ENCODE measurements at places on chromosomes 4 and X.

- no peak for DNase-seq
Observed at GRCh38 chrX:33330798-33331197, 119.4 kb upstream of the DMD start.

DNA sequence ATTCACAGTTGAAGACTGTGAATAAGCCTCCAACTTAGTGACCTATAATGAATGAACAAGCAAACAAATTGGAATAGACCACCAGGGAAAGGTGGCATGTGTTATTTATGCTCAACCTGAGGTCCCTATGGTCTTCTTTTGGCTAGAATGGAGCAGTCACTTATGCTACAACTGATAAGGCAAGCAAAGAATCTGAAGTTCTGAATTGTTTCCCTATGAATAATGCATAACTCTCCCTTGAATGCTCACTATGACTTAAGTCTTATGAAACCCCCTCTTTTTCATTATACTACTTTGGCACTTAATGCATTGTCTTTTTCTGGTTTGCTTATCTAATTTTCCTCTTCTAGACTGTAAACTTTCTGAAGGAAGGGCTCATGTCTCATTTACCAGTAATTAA, 2.6 kb downstream of the GIMD1 start:
- DNase-seq = no peak

DNA sequence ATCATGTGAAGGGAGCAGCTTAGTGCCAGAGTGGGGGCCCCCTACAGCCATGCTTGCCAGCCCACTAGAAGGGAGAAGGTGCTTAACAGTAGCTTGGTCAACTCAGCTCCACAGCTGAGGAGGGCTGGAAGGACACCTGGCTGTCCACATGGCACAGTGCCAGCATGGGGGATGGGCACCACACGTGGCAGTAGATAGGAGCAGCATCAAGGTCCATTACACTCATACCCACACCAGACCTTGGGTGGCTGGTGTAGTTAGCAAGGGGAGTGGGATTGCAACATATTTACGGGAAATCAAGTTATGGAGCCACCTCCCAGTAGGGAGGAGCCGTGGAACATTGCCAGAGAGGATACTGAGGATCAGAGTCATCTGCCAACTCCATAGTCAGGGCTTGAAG, 37.9 kb upstream of the SLC4A4 start:
- no peak for DNase-seq

GRCh38 chr4:71604785-71605184, 179.1 kb downstream of the GC start:
- DNase-seq = no peak

- DNase-seq = no peak
Observed at GRCh38 chr4:184787766-184788503, 37.8 kb downstream of the ACSL1 start.

GRCh38 chrX:133523081-133523487, 107.8 kb upstream of the GPC4 start:
- DNase-seq = no peak

- no peak for DNase-seq
Observed at GRCh38 chr4:186404562-186405134, 138.7 kb downstream of the F11 start.

DNA sequence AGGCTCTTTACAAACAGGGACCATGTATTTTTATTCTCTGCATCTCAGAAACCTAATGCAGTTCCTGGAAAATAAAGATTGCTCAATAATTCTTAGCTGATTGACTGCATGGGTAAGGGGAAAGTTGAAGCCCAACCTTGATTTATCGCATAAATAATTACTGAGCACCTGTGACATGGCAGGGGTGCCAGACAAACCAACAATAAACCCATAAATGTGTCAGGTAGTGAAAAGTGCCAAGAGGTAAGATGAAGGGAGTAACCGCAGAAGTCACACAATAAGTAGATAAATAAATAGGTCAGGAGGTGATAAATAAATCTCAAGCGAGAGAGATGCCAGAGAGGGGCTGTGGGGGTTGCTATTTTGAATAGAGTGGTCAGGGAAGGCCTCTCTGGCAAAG, 20.1 kb upstream of the AP1S2 start:
- no peak for DNase-seq

GRCh38 chrX:109351557-109351956, 130.3 kb downstream of the GUCY2F start:
- no peak for DNase-seq

- DNase-seq = no peak
Observed at GRCh38 chrX:71927040-71927439, 16.4 kb downstream of the NHSL2 start.

DNA sequence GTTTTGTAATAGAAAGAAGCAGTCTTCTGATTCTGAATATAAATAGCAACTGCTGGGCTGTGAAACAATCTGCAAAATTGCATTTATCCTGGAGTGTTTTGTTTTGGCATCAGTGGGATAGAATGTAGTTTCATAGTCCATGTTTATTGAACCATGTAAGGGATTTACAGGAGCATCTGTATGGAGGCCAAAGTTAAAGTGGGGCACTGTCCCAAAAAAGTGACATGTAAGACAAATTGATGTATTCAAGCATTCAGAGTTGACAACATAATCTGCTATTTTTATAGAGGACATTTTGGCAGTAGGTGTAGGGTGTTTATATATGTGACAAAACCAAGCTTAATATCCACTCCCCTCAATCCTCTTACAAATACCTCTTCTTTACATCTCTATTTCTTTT, 200.5 kb upstream of the ANK2 start:
- no peak for DNase-seq

DNA sequence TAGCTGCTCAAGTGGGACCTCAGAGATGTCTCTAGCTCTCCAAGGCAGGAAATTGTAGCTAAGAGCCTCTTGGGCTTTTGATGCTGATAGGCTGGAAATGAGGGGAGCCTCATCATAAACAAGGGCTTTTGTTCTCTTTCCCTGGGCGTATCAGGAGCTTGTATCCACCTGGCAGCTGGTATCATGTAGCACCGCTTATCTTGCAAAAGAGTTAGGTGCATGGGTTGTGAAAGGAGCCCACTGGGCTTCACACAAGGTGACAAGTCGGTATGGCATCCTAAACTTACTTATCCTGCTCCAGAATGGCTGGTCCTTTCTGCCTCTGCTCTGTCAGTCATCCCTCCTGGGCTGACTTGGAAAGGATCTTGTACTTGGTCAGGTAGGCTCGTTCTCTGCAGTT, 565.8 kb downstream of the GRXCR1 start:
- DNase-seq = no peak

- no peak for DNase-seq
Observed at GRCh38 chrX:56107320-56107719, 124.8 kb upstream of the KLF8 start.

DNA sequence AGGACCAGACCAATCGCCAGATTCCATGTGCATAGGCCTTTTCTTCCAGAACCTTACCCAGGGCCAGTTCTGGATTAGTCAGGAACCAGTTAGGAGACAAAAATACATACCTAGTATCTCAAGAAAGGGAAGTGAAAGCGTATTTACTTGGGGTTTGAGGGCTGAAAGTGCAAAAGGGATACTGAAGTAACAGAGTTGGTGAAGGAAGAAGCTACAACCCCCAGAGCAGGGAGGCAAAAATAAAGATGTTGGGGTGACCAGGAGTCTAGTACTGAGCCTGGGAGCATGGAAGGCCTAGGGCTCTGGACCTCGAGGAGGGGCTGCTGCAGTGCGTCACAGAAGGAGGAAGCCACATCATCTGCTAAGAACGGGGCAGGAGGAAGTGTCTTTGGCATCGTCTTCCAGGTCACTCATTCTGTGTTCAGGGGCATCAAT, 38.3 kb downstream of the TKTL1 start:
- DNase-seq = no peak

GRCh38 chr4:108155373-108155772, 13.4 kb downstream of the LEF1 start:
- DNase-seq = no peak

- no peak for DNase-seq
Observed at GRCh38 chr4:185190306-185190856, 13.4 kb downstream of the CFAP97 start.

GRCh38 chr4:23015821-23016220, 323.1 kb downstream of the GBA3 start:
- no peak for DNase-seq

DNA sequence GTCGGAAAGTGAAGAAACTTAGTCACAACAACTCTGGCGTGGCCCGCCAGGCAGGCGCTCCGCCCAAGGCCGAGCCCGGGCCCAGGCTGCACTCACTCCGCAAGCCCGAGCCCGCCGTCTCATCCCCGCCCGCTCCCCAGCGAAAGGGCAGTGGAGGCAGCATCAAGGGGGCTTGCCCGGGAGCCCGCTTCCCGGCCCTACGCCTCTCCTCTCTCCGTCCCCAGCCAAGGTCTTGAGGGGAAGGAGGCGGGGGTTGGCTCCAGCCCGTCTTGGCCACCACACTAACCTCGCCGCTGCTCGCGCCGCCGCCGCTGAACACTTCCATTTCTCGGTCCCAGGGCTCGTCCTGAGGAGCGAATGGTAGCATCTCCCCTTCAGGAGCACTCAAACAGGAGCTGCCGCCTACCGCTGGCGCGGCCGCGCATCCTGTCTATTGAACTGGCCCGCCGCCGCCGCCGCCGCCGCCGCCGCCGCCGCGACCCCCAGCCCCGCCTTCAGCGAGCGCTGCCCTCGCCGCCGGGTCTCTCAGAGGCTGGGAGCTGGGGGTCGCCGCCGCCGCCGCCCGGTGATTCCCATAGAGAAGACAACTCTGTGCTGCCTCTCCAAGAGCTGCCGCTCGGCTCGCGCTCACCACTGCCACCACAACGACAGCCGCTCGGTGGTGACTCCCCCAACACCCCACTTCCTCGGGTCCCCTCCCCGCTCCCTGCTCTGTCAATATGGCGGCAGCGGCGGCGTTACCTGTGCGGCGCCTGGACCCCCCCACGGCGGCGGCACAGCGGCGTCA, at the start of gene RPS6KA6:
Gene RPS6KA6 (minus strand): TSS at position 667 of the 787 bp plus-strand sequence. CDS start 300 bp downstream, at position 367.
- no peak for DNase-seq

DNA sequence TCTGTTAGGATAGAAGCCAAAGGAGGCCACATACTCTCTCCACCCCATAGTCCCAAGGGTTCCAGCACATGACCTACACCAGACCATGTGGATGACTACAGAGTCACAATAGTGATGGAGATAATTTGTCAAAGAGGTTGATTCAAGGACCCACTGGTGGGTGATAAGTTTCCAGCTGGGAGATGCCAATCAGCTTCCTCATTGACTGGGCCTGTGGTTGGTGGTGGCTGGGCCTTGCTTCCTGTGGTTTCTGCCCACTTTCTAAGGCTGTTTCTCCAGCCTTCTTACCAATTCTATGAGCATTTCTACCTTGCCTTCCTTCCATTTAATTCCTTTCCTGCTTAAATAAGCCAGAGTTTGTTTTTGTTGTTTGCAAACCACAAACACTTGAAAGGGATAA, 95.5 kb upstream of the CPEB2 start:
- DNase-seq = no peak

GRCh38 chrX:68146054-68146453, 287.2 kb downstream of the OPHN1 start:
- no peak for DNase-seq

DNA sequence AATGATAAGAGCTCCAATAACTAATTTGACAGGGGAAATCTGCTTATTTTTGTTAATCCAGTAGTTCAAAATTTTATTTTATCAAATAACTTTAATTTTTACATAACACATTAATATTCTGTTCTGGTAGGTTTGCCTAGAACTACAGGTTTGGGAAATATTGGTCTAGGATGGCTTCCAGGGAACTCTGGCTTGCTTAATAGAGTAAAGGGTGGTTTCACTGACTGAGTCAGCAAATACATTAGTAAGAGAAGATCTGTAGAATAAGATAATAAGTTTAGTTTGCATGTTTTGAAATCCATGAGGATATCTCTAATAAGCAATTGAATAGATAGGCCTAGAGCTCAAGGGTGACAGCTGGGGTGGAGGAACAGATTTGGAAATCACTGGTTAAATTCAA, 500.7 kb downstream of the ZNF674 start:
- DNase-seq = no peak

GRCh38 chrX:20431486-20431885, 164.8 kb upstream of the RPS6KA3 start:
- no peak for DNase-seq

DNA sequence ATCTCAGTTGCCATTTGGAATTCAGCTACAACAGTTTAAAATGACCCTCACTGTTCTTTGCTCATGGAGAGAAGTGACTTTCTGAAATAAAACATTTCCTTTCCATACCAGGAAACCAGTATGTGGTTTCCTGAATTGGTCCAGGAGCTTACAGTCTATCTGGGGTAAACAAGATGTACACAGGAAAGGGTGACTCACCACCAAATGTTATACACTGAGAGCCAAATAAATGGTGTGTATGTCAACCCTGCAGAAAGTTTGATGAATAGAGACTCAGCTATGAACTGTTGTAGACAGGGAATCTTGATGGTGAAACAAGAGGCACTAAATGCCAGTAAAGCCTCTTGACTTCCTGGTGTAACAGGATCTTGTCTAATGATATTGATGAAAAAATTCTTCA, 100.4 kb downstream of the HS6ST2 start:
- DNase-seq = no peak

- no peak for DNase-seq
Observed at GRCh38 chr4:53186714-53187358, 179.0 kb downstream of the SCFD2 start.

DNA sequence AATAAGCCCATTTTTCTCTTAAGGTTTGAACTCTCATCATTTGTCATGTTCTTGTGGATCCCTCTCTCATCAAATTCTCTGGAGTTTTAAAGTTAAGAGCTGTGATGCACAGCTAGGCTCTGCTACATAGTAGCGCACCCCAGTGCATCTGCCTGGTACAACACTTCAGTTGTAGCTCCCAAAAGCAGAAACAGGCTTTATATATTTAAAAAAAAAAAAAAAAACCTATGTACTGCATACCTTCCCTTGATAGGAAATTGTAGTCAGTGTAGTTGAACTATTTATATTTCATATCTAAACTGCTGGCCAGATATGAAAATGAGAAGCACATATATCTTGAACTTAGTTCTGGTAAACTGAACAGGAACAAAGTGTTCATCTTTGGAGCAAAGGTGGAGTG, 131.4 kb downstream of the KLHL13 start:
- DNase-seq = no peak

GRCh38 chr4:33649471-33649870, 2594.8 kb downstream of the ARAP2 start:
- DNase-seq = no peak

All from smooth muscle cell of the brain vasculature (primary cell).